ENCODE measurements at places on chromosomes 2 and 18. TPM values are rescaled to one million over a fixed set of nuclear protein-coding genes. Genes with fewer than 3 reads are reported as not detected.

DNA sequence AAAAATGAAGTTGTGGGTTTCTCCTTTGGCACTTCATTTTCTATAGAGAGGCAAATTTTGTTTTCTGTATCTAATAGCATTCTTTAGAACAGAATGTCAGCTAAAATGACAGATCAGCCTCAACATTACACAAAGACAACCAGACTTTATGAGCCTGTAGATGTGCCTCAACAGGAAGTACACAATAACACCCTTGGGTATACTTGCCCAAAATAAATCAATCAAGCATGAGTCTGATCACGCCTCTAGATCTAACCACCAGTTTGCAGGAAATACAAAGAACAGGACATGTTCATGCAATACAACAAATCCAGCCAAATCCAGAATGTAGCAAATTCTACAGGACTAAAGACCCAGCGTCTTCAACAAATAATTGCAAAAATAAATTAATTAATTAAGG, 11.2 kb upstream of the DAPL1 start:
- DNase-seq: no peak

DNA sequence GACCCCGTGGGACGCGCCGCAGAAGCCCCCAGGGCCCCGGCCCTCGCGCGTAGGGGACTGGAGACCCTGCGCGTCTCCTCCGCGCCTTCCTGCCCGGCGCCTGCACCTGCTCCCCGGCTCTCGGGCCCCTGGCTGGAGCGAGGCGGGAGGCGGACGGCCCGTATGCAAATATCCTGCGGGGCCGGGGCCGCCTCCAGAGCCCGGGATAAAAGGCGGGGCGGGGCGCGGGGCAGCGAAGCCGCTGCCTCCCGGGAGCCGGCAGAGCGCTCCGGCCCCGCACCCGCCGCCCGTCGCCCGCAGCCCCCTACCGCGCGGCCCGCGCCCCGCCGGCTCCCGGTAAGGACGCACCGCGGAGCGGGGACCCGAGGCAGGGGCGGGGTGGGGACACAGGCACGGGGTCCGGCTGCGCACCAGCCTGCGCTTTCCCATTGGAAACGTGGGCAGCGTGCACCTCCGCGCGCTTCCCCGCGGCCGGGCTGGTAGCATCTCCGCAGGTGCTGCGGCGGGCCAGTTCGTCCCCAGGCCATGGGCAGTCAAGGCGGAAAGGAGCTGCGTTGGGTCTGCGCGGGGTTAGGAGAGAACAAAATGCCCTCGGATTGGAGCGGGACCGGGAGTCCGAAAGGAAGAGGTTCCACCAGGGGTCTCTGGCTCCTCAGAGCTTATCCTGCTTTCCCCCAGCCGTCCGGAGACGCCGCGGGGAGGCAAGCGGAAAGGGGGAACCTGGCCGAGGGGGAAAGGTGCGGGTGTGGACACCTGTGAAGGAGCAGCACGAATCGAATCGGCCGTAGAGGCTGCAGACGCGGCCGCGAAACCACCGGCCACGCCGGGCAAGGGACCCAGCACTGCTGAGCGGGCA, at the start of gene ATP6V1C2:
Gene ATP6V1C2 (plus strand): TSS at position 235 of the 856 bp plus-strand sequence. CDS start 1,220 bp downstream, outside the sequence.
- DNase-seq: no peak

DNA sequence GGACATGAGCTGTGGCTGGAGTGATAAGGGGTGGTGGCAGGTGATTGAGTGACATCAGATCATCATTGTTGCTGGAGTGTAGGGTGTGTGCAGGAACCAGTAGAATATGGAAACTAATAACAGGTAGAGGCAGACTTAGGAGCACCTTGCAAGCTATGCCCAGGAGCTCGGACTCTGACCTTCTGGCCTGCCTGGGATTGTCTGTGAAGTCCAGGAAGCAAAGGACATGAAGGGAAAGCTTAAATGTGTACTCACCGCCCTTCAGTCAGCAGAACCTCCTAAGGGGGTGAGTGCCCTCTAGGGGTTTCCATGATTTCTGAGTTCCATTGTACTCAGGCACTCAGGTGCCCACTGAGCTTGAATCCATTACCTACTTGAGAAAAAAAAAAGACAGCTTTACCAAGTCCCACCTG, 104.2 kb downstream of the CRIM1 start:
- DNase-seq: peak; percentile 64

DNA sequence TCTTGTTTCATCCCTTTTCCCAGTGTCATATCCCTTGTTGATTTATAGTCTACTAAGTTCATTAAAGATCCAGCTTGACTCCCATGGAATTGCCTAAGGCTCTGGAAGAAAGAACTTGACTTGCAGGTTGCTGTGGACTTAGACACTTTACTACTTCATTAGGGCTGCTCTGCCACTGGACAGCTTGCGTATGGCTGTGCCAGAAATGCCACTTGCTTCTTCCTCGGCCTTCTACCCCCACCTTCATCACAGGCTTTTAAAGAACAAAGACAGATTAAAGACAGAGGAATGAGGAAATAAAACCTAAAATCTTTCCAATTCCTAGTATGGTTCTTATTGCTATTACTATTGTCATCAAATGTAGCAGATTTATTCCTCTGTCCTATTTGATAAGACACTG, 591.7 kb downstream of the BCL11A start:
- no peak for DNase-seq

HOXD13 gene
- not detected for total RNA-seq

All from HCT116 (cell line).